ENCODE measurements at places on chromosomes 3 and 15.
A peak's percentile ranks its signal among the peaks of the same experiment; 100 is the strongest.

DNA sequence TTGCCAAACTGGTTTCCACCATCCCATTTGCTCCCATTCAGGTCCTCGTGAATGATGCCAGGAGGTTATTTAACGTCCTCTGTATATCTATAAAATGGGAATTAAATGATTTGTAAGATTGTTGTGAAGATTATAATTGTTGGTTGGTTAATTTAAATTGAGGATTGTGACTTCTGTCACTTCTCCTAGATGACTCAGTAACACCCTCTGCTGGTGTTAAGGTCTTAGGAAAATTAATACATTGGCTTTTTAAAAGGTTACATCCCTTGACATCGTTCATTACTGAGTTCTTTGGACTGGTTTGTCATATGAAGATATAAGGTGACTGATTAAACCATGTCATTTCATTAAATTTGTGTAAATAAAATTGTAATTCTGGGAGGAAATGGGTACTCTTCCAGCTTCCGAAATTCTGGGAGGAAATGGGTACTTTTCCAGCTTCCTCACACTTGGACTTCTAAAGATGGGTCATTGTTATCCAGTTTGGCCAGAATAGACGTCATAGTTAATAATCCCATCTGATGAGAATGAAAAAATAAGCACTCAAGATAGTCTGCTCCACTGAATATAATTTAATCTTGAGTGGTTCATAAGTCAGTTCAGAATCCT is 33.3 kb upstream of the PAQR5 start:
- no peak for DNase-seq

DNA sequence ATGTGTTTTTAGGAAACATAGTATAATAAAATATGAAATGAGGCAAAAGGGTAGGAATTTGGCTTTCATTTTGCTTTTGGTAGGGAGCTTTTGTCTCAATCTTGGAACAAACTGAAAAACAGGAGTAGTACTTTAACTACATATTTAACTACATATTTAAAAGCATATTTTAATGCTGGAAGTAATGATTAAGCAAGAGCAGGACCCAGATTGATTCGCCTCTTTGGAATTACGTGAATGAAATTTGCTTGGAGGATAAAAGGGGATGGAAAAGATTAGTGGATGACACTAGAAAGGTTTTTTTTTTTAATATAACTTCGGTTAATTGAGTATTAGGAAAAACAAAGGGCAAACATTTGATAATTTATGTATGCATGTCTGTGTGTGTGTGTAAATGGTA is 11.2 kb upstream of the TMEM212 start:
- no peak for DNase-seq

GRCh38 chr15:92576597-92577200 is 78.9 kb downstream of the FAM174B start:
- no peak for DNase-seq

DNA sequence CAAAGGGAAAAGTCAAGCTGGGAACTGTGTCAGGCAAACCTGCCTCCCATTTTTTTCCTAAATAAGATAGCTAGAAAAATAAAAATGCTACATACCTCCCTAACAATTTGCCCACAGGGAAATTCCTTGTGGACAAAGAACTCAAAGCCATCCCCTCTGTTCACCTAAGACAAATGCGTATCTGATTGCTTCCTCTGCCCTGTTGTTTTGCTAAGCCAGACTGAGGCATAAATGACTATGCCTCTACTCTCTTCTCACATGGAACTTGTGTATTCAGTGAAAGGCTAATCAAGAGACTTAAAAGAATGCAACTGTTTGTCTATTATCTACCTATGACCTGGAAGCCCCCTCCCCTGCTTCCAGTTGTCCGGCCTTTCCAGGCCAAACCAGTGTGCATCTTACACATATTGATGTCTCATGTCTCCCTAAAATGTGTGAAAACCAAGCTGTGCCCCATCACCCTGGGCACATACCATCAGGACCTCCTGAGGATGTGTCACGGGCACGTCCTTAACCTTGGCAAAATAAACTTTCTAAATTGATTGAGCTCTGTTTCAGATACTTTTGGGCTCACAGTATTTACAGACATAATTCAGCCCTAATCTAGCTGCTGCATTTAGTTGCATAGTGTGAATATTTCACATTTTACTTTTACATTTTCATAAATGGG is 15.8 kb downstream of the CHD2 start:
- DNase-seq: no peak

DNA sequence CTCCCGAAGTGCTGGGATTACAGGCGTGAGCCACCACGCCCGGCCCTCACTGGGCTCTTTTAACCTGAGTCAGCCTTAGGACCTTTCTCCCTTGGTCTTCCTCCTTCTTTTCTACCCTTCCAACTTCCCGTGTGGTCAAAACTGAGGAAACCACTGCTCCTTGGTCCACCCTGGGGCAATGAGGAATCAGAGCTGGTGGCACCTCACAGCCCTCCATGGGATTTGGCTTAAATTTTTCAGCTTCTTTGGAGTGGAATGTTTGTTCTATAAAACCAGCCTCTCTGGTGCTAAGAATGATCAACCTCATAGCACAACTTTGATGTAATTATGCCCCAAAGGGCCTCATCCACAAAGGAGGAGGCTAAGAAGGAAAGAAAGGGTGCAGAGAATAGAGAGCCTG is 76.6 kb upstream of the CFAP20DC start:
- DNase-seq: no peak

DNA sequence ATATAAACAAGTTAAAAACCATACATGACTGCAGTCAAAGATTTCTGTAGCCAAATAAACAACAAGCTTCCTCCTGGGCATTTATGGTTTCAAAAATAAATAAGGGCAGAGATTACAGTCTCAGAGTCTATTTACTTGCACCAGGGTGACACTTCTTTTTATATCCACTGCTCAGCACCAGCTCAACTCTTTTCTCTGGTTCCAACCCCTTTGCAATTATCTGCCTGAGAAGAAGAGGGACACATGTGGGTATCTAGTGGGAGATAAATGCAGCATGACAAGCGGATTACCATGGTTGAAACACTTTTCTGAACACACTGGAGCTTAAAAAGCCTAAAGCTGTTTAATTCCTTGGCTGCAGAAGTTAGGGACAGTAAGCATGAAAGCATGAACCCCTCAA is 311.5 kb downstream of the CNTN3 start:
- DNase-seq: no peak

DNA sequence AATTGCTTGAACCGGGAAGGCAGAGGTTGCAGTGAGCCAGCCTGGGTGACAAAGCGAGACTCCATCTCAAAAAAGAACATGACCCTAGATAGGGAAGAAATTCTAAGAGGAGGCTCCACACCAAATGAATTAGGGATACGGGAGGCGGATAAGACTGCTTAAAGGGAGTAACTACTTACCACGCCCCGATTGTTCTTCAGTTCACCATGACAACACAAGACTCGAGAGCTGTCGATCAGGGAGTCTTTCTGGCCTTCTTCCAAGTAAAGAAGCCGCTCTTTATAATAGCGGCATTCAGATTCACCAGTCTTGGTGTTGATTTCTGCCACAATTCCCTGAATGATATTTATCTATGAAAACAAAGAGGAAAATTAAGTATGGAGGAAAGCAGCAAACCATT is 53.9 kb upstream of the TASOR start:
- DNase-seq: no peak

DNA sequence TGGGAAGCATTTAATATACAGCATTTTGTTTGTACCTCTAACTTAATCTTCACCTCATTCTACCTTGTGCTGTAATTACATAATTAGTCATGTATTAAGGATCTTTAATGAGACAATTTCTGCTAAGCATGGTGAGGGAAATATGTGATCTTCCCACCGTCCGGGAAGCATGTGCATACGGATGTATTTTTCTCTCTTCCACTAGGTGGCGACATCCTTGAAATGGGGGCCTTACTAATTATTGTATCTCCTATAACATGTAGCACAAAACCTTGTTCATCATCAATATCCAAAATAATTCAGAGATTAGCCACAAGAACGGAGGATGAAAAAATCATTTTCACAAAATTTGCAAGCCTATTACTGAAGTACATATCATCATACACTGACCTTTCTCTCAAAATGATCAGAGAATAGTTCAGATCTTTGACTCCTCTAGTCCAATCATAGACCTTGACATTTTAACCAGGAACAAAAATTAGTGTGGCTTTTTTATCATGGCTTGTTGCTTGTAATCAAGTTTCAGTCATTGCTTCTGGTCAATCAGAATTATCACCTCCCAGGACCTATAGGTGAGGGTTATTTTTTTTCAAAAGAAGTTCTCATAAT is 148.9 kb upstream of the GBE1 start:
- DNase-seq: peak; percentile 17

DNA sequence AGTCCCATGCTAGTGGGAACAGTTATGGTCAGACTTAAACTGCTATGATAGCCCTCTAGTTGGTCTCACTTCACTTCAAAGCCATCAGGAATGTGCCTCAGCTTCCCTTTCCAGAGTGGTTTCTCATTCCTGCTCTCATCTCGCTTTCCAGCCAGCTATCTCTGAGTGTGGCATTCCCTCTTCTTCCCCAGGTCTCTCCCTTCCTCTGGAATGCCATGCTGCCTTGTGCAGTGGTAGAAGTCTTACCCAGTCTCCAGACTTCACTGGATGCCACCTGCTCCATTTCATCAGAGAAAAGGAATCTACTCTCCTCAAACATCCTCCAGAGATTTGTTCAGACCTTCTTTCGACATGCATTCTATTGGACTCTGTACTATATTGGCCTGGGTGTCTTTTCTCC is 83.0 kb downstream of the AGBL1 start:
- no peak for DNase-seq

DNA sequence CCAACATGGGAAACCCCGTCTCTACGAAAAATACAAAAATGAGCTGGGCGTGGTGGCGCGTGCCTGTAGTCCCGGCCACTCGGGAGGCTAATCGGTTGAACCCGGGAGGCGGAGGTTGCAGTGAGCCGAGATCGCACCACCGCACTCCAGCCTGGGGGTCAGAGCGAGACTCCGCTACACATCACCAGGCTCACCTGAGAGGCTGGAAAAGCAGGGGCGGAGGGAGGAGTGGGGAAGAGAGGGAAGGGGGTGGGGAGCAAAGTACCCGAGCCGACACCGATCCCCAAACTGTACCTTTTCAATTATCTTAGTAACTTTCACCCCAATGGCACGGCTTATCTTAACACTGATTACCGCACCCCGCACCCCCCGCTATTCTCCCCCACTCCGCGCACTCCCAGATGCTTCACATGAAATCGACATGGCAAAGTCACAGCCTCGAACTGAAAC is 46.4 kb upstream of the SYNM start:
- no peak for DNase-seq

GRCh38 chr15:91873138-91873536 is 19.6 kb downstream of the SLCO3A1 start:
- DNase-seq: no peak

DNA sequence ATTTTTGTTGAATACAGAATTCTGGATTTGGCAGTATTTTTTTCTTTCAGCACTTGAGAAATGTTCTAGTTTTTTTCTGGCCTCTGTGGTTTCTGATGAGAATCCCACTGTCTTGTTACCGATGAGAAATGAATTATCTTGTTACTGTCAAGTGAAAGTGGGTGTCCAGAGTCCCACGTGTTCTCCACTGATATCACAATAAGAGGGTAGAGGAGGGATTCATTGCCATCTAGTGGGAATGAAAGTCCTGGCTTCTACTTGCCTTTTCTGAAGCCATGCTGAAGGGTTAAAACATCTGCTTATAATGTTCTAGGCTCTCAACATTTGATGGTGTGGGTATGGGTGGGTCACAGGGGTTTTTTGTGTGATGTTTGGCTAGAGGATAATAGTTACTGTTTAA is 66.1 kb downstream of the SEC22A start:
- DNase-seq: no peak

DNA sequence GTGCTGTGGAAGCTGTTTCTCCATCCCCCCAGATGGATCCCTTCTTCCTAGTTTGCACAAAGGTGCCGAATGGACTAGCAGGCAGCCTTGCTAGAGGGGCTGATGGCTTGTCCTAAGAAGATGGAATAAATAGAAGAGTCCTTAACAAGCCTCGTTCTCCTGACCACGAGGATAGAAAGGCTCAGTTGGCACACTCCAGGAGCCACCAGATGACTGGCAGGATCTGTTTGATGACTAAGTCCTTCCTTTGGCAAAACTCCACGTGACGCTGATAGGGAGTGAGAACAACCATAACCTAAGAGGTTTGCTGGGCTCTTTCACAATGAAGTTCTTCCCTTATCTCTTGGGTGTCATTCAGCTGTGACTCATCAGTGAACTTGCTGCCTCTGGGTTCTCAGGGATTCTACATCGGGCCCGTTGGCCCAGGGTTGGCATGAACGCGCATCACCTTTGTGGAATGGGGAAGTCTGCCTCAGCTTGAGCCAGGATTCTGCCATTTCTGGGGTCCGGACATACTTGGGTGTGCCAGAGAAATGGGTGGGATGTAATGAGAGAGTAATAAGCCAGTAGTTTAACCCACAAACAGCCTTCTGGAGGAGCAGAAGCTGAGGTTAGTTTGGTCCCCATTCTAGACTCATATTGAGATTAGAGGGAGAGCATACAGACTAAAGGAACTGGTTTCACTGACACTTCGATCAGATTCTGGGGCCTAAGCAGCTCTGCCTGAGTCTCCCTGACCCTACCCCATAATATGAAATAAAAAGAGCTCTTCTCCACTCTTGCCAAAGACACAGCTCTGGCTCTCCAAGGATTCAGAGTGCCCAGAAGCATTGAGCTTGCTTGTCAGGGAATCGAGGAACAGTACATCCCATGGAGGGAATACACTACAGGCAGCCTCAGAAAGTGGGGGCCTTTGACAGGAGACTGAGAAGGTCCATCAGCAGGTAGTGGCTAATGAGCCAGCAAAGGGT is 2.0 kb upstream of the MELTF start:
- peak; percentile 96 for DNase-seq

DNA sequence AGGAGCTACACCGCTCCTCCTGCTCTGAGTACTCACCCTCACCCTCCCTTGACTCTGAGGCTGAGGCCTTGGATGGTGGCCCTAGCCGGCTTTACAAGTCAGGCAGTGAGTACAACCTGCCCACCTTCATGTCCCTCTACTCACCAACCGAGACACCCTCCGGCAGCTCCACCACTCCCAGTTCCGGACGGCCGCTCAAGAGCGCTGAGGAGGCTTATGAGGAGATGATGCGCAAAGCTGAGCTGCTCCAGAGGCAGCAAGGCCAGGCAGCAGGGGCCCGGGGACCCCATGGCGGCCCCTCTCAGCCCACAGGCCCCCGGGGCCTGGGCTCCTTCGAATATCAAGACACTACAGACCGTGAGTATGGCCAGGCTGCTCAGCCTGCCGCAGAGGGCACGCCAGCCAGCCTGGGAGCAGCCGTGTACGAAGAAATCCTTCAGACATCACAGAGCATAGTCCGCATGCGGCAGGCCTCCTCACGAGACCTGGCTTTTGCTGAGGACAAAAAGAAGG is 21.2 kb upstream of the APEH start:
- no peak for DNase-seq

GRCh38 chr3:3109407-3110298 is 521 bp downstream of the IL5RA start:
- DNase-seq: no peak

All from CD14-positive monocyte (primary cell).